Esophagus muscularis mucosa (tissue), 4 donors: ENCODE measurements at places on chromosomes 13 and 19. TPM values are rescaled to one million over a fixed set of nuclear protein-coding genes. Genes with fewer than 3 reads are reported as not detected.

- H3K27me3 ChIP-seq: no peaks in the 10 kb centered on the region
- H3K4me1 ChIP-seq: no peaks in the 10 kb centered on the region
- no peaks in the 10 kb centered on the region for H3K36me3 ChIP-seq
Measured at GRCh38 chr13:22012686-22013085, 341.8 kb downstream of the FGF9 start.

DNA sequence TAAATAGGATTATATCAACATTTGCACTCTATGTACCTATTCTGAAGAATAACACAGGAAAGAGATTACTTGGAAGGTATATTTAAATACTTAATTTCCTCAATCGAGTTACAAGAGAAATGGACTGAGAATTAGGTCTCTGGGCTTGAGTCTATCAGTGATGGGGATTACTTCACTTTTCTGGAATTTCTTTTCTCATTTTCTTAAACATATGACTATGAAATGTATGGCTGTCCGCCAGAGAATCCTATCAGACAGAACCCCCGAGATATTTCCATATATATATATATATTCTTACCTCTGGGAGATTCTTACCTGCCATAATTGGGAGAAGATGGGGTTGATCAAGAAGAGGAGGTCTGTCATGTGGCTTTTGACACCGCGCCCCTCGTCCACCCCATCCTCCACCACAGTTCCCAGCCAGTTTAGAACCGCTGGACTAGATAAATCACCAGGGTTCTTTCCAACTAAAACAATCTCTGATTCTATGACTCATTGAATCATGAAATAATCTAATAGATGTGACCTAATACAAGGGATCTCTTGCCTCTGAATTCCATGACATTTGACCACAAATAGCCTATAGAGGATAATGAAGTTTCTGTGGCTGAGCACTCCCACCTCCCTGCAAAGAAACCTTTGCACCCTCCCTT, 231.3 kb downstream of the TBC1D4 start:
- H3K4me1 ChIP-seq: no peaks in the 10 kb centered on the region
- DNase-seq: peak; percentile 14
- no peaks in the 10 kb centered on the region for H3K27me3 ChIP-seq
- H3K4me3 ChIP-seq: no peak overlapping the region
- H3K36me3 ChIP-seq: no peaks in the 10 kb centered on the region

Gene RB1
- total RNA-seq: 28.4 TPM

Gene F7
- total RNA-seq: 1.6 TPM

- H3K4me3 ChIP-seq: no peak overlapping the region
- H3K36me3 ChIP-seq: no peaks in the 10 kb centered on the region
- no peak overlapping the region for H3K27ac ChIP-seq
- no peaks in the 10 kb centered on the region for H3K4me1 ChIP-seq
- H3K27me3 ChIP-seq: no peaks in the 10 kb centered on the region
Measured at GRCh38 chr19:38055010-38055409, 148.0 kb downstream of the SIPA1L3 start.

DNA sequence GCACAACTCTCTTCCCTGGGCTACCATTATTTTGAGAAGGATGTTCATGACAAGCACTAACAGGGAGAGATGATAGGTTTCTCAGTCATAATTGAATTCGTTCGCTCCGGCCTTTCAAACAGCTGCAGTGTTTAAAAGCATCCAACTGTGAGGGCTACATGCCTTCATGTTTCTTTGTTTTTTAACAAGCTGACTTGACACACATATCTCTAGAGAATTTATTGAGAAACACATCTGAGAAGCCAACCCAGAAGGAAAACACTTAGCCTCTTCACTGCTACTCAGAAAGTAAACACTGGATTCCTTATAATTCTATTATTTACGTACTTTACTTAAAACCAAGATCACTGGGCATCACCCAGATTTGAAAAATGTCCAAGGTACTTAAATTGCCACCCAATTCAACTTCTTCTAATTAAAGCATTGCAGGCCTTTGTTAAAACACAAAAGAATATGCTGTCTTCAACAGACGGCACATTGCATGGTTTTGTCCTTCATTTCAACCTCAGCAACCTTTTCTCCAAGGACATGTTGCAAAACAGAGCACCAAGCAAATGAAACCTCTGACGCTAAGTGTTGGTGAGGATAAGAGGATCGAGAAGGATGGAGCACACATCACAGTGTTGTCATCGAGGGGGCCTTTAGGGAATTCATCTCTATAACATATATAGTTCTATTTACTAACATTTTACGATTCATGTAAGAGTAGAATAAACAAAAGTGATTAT, 75.8 kb downstream of the TBC1D4 start:
- peaks cover 23% of the 10 kb centered on the region for H3K4me1 ChIP-seq
- H3K27ac ChIP-seq: no peak overlapping the region
- no peaks in the 10 kb centered on the region for H3K27me3 ChIP-seq
- DNase-seq: no peak

GRCh38 chr19:872266-872951, 12.9 kb downstream of the CFD start:
- H3K4me3 ChIP-seq: no peak overlapping the region
- peaks cover 35% of the 10 kb centered on the region for H3K4me1 ChIP-seq
- no peaks in the 10 kb centered on the region for H3K27me3 ChIP-seq

Gene CNFN
- 2.5 TPM for total RNA-seq

- H3K4me3 ChIP-seq: no peak overlapping the region
- H3K27me3 ChIP-seq: no peaks in the 10 kb centered on the region
- no peak for DNase-seq
Measured at GRCh38 chr13:83819156-83819555, 63.1 kb downstream of the SLITRK1 start.

Gene GNG7
- total RNA-seq: 6.3 TPM

- H3K4me1 ChIP-seq: no peaks in the 10 kb centered on the region
- H3K27me3 ChIP-seq: peaks cover 10% of the 10 kb centered on the region
- no peak overlapping the region for H3K4me3 ChIP-seq
- DNase-seq: no peak
Measured at GRCh38 chr13:111029957-111030609, 85.0 kb upstream of the ARHGEF7 start.

DNA sequence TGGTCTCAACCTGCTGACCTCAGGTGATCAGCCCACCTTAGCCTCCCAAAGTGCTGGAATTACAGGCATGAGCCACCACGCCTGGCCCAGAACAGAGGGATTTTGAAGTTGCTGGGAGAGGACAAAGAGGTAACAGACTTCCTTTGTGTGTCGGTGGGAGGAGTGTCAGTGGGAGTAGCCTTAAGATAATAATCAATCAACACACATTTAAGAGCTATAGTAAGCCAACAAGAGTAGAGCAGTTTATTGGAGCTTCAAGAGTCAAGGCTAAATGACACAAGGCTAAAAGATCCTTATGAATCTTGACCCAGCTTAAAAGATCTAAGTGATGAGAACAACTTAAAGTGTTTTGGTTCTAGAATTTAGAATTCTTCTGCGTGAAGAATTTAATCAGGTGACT, 47.3 kb upstream of the NBEA start:
- H3K4me1 ChIP-seq: no peaks in the 10 kb centered on the region
- no peaks in the 10 kb centered on the region for H3K27me3 ChIP-seq
- no peak for DNase-seq
- no peaks in the 10 kb centered on the region for H3K36me3 ChIP-seq
- H3K27ac ChIP-seq: no peak overlapping the region
- H3K4me3 ChIP-seq: no peak overlapping the region

Gene ADGRL1
- total RNA-seq: 20.8 TPM

Gene CEACAM20
- not detected for total RNA-seq

- H3K36me3 ChIP-seq: no peaks in the 10 kb centered on the region
- H3K27me3 ChIP-seq: no peaks in the 10 kb centered on the region
- peaks cover 28% of the 10 kb centered on the region for H3K4me1 ChIP-seq
- no peak overlapping the region for H3K4me3 ChIP-seq
- peak; percentile 70 for DNase-seq
Measured at GRCh38 chr13:113916330-113916815, 52.5 kb upstream of the GAS6 start.

Gene GARIN5A
- total RNA-seq: not detected

DNA sequence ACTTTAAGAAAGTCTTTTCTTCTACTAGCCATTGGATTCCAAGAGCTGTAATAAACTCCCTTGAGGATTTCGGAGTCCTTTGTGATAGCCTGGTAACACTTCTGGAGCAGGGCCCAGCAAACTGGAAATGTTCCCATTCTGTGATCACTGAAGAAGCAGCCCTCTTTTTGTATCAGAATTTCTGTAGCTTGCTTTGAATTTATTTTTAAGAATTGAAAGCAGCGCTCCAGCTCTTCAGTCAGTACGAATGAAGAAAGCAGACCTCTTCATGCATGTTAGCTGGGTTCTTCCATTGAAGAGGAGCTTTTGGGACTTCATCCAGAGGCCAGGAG, 141.5 kb downstream of the AKAP11 start:
- no peak overlapping the region for H3K27ac ChIP-seq
- H3K4me3 ChIP-seq: no peak overlapping the region
- H3K27me3 ChIP-seq: no peaks in the 10 kb centered on the region
- no peaks in the 10 kb centered on the region for H3K4me1 ChIP-seq
- DNase-seq: no peak

Gene IFNL4
- not detected for total RNA-seq

GRCh38 chr19:44647144-44647543, 3.4 kb downstream of the PVR start:
- H3K4me3 ChIP-seq: no peak overlapping the region
- H3K27me3 ChIP-seq: no peaks in the 10 kb centered on the region
- no peak for DNase-seq
- H3K4me1 ChIP-seq: peaks cover 37% of the 10 kb centered on the region

DNA sequence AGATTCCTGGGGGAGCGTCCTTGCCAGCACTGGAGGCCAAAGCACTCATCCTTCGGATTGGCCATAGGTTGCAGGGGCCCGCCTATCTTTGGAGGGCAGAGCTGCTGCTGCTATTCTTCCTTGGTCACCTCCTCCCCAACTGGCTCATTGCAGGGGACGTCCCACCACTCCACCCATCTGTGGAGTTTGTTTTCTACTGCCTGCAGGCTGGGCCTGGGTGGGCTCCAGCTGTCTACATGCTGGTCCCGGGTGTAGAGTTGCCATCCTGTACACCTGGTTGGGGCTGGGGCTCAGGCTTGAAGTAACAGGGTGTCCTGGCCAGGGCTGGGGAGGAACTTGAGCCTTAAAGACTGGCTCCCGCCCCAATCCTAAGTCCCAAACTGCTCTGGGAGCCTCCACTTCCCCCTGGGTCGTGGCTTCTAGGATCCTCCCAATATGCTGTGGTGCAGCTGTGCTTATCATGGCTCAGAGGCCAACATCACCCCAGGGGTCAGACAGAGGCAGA, 2.1 kb downstream of the RNF225 start:
- peaks cover 32% of the 10 kb centered on the region for H3K4me1 ChIP-seq
- no peak for DNase-seq
- peaks cover 13% of the 10 kb centered on the region for H3K27me3 ChIP-seq
- H3K36me3 ChIP-seq: peaks cover 30% of the 10 kb centered on the region

DNA sequence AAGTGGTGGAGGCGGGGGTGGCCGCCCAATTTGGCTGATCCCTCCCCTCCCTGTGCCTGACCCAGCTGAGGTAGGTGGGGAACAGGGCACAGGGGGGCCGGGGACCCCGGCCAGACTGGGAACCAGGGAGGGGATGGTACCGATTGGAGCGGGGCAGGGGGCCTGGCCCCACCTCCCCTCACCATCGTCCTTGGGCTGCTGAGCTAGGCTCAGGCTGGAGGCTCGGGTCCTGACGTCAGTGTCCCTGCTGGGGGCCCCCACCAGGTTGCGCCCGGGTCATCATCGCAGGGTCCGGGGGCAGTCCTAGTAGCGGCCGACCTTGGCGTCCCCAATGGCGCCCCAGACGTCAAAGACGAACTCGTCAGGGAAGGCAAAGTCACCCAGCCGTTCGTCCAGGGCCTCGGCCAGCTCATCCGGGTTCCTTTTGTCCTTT, 3.0 kb upstream of the PTGER1 start:
- H3K4me3 ChIP-seq: no peak overlapping the region
- H3K27ac ChIP-seq: peak overlapping the region; percentile 62
- DNase-seq: no peak
- peaks cover 62% of the 10 kb centered on the region for H3K4me1 ChIP-seq
- peaks cover 47% of the 10 kb centered on the region for H3K36me3 ChIP-seq

Gene ERICH4
- total RNA-seq: not detected

Gene SPRED3
- 0.83 TPM for total RNA-seq

DNA sequence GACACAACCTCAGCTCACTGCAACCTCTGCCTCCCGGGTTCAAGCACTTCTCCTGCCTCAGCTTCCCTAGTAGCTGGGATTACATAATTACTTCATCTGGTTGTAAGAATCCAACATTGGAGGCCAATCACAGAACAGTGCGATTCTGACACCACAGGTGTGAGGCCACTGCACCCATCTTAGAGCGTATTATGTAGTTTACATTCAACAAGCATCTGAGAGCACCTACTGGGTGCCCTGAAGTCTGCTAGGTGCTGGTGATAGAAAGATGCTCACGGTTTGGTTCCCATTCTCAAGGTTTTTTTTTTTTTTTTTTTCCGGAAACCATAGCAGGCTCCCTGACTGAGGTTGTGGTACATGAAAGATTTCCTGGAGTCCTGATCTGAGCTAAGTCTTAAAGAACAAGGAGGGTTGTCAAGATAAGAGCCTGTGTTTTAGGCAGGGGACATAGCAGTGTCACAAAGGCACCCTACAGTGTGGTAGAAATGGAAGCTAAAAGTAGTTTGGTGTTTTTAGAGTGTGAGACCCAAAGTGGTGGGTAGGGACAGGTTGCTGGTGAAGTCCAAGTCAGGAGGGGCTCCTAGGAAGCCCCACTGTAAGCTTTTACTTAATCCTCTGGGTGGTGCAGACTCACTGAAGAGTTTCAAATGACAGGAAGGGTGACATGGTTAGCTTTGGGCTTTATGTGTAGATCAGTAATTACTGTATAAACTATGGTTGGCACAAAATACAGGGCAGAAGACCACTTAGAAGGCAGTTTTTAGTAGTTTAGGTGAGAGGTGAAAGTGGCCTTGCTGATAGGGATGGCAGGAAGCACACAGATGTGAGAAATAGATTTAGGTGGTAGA, 15.2 kb downstream of the SAE1 start:
- H3K4me3 ChIP-seq: no peak overlapping the region
- no peaks in the 10 kb centered on the region for H3K27me3 ChIP-seq
- peaks cover 53% of the 10 kb centered on the region for H3K4me1 ChIP-seq
- H3K36me3 ChIP-seq: peaks cover 55% of the 10 kb centered on the region

Gene ZNF560
- total RNA-seq: not detected
